Stimulated activated CD4-positive, alpha-beta T cell treated with anti-CD3 and anti-CD28 coated beads, Interleukin-1b, Interleukin-23, amount 100 ng/mL, for 48 hours (primary cell): ENCODE measurements at places on chromosomes 2 and 18.

- peak; percentile 45 for DNase-seq
Measured at GRCh38 chr2:216694082-216694825, 1.1 kb downstream of the IGFBP5 start.

DNA sequence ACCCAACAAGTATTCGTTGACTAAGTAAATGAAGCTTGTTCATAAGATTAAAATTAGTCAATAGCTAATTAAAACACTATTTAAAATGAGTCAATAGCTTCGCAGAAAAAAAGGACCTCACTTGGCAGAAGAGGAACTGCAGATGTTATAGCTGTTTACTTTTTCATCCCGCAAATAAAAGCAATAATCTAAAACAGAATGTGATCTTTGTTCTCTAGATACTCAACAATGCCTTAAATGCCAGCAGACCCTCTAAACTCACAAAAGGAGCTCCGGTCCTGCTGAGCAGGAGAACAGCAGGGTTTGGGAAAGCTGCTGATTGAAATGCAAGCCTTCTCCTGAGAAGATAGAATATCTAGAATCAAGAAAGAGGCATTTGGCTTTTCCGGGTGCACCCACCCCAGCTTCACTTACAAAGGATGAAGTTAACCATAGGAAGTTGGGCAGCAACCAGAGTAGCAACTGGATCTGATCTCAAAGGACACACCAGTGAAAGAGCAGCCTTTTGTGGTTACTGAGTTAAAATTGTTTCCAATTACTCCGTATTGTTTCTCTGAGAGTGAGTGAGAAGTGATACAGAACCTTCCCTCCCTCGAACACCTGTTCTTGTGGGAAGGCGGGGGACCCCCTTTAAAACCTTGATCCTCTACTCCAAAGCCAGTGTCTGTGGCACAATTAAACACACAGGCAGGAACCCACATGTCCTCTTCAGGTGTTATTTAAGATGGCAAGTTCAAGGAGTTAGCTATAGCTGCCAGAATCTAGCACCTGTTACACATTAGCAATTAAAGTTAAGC lies 6.8 kb downstream of the CCBE1 start:
- DNase-seq = no peak

GRCh38 chr2:21467910-21468309 lies 344.1 kb downstream of the TDRD15 start:
- no peak for DNase-seq

DNA sequence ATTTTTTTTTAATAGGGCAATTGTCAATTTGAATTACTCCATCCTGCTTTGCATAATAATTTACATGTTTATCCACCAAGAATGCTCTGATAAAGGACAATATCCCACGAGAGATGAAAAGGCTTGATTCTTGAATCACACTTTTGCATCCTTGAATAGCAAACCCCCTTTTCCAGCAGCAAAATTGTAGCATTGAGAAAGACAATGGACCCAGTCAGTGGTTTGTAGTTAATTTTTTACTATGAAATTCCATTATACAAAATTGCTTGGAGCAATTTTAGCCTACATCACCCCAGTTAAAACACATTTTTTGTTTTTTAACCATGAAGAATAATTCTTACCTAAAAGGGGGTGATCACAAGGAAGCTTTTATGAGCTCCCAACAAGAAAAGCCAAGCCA lies 255.1 kb downstream of the RND3 start:
- no peak for DNase-seq

- no peak for DNase-seq
Measured at GRCh38 chr2:11677136-11678055, 7.4 kb upstream of the NTSR2 start.

GRCh38 chr2:19944205-19944845 lies 42.5 kb upstream of the TTC32 start:
- DNase-seq = no peak

DNA sequence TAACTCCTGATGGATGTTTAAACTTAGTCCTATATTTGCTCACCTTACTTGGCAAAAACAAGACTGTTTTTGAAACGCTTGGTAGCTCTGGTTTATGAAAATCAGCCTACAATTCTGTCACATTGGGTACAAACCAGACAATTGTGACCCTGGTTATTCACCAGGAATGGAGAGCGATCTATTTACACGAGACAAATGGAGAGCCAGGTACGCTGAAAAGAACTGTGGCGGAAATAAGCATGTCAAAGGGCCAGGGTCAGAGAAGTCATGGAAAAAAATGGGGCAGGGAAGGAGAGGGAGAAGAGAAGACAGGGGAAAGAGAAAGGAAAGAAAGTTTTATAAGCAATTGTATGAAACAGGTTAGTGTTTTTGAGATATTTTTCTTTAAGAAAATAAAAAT lies 119.5 kb upstream of the ZFP36L2 start:
- DNase-seq = no peak
